Stimulated activated CD4-positive, alpha-beta T cell treated with anti-CD3 and anti-CD28 coated beads, Interleukin-15, amount 100 ng/mL, for 1 hour (primary cell): ENCODE measurements at places on chromosomes 12 and 14.

DNA sequence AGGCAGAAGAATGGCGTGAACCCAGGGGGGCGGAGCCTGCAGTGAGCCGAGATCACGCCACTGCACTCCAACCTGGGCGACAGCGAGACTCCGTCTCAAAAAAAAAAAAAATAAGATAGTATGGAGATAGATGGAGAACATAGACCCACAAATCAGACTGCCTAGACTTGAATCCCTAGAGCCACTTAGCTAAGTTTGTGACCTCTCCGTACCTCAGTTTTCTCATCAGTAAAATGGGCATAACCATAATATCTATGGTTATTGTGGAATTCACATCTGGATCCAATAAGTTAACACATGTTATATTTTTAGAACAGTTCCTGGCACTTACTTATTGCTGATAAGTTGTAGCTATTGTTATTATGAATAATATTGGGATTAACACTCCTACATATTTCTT lies 7.2 kb downstream of the PROX2 start:
- no peak for DNase-seq

GRCh38 chr14:32201193-32201815 lies 541 bp upstream of the RNU6-7 start:
- peak; percentile 62 for DNase-seq

GRCh38 chr14:104282332-104283196 lies 144.2 kb downstream of the KIF26A start:
- no peak for DNase-seq

DNA sequence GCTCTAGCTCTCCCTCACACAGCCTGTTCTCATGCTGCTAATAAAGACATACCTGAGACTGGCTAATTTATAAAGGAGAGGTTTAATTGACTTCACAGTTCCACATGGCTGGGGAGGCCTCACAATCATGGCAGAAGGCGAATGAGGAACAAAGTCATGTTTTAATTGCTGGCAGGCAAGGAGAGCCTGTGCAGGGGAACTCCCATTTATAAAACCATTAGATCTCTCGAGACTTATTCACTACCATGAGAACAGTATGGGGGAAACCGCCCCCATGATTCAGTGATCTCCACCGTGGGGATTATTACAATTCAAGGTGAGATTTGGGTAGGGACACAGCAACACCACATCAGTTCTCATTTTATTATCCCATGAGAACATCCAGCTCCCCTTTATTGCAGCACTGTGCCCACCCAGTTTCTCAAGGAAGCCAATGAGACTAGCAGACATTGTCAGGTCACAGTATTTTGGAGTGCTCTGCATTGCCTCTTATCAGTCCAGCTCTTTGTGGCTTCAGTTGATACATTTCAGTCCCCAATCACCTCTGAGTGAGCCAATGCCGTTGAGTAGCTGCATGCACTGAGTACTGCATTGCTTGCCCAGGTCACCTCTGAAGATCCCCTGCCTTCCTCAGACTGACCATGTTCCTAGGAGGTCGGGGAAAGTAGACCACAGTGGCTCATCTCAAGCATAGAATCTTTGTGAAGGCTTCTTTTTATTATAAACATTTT lies 131.2 kb downstream of the CRADD start:
- DNase-seq, result no peak

- DNase-seq, result no peak
These were observed 19.4 kb downstream of the RALGAPA1 start for GRCh38 chr14:35789651-35790050.

DNA sequence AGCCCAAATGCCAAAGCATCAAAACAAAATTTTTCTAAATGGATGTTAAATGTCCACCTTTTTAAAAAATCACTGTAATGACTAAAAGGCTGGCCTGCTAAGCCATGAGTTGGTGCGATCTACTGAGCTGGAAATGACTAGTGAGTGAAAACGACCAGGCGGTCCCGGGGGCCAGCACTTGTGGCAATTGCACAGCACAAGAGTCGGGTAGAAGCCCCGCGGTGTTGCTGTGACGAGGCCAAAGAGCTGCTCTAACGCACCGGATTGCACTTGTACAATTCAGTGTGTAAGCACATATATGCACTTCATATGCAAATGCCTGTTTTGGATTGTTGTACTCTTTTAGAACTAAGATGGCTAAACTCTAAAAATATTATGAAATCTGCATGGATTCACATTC lies 64.1 kb upstream of the DYNC1H1 start:
- DNase-seq, result no peak

GRCh38 chr14:74954232-74954946 lies 1.0 kb downstream of the PGF start:
- DNase-seq, result no peak

GRCh38 chr12:123011701-123012100 lies 31.2 kb downstream of the ARL6IP4 start:
- no peak for DNase-seq
